ENCODE measurements at places on chromosomes 1 and 21.
A peak's percentile ranks its signal among the peaks of the same experiment; 100 is the strongest.

GRCh38 chr1:147853391-147853790, 49.2 kb upstream of the GJA8 start:
- DNase-seq = no peak

DNA sequence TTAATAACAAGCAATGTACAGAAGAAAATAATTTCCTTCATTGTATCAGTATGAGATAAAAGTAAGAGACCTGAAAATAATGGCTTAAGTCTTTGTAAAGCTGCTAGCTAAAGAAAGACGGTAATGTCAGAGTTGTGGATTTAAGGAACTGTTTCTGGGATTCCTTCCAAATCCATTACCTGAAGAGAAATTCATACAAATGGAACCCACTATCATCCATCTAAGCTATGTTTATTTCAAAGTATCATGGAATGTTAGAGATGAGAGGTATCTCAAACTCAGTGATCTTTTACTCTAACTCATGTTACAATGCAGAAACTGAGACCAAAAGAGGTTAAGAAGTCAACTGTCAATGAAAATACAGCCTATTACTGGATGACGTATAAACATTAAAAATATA, 197.7 kb downstream of the DENND1B start:
- no peak for DNase-seq

GRCh38 chr1:10265027-10265426, 54.7 kb downstream of the KIF1B start:
- DNase-seq = no peak

DNA sequence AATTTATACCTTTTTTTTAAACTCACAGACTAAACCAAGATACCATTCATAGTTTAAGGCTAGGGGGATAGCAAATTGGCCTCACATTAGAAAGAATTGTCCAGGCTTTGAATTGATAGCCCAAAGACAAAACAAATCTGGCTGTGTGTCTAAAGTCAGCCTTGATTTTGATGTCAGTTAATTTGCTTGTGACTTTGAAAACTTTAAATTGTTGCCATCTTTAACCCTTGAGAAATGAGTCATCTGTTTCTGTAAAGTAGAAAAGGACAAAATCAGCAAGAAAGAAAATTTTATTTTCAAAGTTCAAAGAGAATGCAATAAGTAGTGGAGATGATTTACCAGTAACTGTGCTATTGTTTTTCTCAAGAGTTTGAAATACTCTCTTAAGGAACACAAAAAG, 184.5 kb downstream of the RGS7 start:
- no peak for DNase-seq

DNA sequence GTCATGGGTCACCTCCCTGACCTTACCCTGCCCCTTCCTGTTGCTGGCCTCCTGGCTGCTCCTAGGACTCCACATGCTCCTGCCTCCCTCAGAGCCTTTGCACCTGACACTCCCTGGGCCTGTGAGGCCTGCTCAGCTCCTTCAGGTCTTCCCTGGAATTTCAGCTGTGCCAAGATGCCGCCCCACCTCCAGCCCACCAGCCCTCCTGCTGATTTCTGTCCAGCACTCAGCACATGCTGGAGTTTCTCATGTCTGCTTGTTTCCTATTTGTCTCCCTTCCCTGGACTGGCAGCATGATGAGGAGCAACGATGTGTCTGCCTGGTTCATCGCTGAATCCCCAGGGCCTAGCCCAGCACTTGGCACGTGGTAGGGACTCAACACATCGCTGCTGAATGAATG, 3.0 kb downstream of the MFAP2 start:
- DNase-seq = no peak

DNA sequence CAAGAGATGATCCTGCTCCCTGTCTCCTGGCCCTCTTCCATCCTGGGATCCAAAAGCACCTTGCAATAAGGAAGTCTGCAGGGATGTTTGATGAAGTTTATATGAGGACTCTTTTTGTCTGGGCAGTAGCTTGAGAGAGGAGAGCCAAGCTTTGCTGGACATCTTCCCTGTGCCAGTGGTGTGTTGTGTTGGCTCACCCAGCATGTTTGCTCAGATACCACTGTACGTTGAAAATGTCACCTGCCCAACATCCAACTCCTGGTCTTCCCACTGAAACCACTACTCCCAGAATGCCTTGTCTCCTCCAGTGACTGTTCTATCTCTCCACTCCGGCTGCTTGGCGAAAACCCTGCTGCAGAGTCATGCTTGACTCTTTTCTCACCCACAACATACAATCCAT, 12.8 kb downstream of the CDK18 start:
- no peak for DNase-seq

DNA sequence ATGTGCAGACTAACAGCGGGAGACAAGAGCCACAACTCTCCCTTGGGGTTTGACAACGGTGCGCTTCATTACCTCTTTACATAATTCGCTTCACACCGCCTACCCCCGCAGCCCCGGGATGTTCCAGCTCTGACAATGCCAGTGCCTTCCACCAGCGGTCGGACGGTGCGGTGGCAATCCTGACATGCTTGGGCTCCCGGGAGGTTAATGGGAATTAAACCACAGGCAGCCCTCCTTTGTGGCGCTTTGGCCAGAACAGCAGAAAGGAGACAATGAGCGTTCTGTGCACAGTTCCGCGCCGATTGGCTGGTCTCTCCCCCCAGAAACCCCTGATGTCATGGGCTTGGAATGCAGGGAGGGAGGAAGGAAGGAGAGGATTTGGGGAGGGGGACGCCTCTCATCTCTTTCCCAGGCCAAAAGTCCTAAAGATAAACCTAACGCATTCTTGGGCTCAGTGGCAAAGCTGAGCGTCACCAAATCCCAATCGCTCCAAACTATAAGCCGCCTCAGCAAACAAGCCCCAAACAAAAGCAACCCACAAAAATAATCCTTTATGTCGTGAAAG, 1.3 kb downstream of the CNN3 start:
- no peak for DNase-seq

- DNase-seq = no peak
Observed at GRCh38 chr1:234656070-234656895, 46.3 kb upstream of the IRF2BP2 start.

- no peak for DNase-seq
Observed at GRCh38 chr21:41628256-41628655, 120.3 kb upstream of the TMPRSS2 start.

GRCh38 chr1:60540141-60540540, 466.6 kb upstream of the C1orf87 start:
- DNase-seq = no peak

DNA sequence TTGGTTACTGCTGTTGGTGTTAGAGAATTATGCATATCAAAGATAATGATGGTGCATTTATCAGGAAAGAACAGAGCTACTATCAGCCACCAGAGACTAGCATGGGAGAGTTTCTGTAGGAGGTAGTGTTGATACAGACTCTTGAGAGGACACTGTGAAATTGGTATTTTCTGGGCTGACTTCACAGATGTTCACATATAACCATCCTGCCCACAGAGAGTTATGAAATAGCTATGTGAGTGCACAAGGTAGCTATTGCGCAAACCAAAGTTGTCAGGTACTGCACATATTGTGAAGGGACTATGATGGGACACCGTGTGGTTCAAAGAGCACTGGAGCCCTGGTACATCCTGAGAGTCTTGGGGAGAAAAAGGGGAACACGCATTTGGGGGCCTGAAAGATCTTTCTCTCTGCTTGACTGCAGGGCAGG, 1.4 kb upstream of the TLCD4 start:
- no peak for DNase-seq

DNA sequence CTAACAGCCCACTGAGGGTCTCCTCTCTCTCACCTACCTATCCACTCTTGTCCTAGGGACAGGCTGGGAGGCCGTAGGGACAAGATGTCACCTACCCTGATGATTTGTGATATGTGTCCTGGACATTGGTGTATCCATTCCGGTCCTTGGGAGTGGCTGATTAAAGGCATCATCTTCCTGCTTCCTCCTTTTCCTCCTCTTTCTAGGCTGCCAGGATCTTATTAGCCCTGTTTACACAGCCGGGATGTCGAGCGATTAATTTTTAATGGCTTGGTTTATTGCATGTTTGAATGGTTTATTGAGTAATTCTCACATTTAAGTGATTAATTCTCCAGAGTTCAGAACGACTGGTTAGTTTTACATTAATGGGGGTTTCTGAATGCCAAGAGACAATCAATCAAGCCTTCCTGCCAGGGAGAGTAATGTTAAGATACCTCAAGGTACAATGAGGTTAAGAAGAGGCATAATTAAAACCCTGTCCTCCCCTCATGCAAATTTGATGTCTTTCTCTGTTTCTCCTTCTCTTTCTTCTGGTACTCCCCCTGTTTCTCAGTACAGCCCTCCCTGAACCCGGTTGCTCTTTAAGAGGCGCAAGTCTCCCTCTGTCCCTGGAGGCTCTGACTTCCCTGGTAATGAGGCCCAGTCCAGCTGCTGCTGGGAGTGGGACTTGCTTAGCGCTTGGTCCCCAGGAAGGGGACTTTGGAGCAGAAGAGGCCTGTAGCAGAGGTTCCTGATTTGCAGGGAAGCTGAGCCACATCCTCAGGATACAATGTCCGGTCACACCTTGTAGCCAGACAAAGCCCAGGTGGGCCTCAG, 50.9 kb downstream of the ACTL8 start:
- DNase-seq = no peak

DNA sequence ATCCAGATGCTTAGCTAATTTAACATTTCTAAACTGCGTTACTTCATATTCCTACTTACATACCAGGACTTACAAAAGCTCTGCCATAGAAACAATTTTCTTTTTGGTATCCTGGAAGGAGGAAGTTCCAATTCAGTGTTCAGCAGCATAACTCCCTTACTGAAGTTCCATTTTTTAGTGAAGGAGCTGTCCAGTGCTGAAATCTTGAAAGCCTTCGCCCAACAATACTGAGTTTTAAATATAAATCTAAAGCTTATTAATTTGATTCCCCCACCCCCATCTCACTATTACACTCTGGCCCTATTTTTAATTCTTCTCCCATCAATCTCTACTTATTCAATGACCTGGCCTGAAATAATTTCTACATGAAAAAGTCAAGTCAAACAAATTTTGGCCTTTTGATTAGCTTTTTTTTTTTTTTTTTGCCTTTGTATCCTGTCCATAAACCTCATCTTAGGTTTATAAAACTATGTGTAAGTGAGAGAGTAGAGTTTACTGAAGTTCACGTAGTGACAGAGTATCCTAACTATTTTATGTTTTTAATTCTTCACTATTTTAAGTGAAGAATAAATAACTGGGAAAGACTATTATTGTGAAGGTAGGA, 323.0 kb upstream of the PLD5 start:
- no peak for DNase-seq

GRCh38 chr1:171468120-171468750, 17.1 kb upstream of the PRRC2C start:
- DNase-seq = no peak

GRCh38 chr1:184810735-184811343, 56.2 kb upstream of the EDEM3 start:
- DNase-seq = no peak

GRCh38 chr1:229657993-229658755, 32.1 kb downstream of the URB2 start:
- DNase-seq = no peak

DNA sequence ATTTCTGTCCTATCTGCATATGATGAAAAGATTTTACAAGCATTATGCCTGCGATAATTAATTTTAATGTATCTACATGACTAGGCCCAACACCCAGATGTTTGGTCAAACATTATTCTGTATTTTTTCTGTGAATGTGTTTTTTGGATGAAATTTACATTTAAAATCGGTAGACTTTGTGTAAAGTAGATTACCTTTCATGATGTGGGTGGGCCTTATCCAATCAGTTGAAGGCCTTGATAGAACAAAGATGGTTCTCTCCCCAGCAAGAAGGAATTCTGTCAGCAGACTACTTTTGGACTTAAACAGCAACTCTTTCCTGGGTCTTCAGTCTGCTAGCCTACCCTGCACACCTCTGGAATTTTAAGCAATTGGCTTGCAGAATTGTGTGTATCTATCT, 844.0 kb downstream of the BRINP3 start:
- DNase-seq = no peak

DNA sequence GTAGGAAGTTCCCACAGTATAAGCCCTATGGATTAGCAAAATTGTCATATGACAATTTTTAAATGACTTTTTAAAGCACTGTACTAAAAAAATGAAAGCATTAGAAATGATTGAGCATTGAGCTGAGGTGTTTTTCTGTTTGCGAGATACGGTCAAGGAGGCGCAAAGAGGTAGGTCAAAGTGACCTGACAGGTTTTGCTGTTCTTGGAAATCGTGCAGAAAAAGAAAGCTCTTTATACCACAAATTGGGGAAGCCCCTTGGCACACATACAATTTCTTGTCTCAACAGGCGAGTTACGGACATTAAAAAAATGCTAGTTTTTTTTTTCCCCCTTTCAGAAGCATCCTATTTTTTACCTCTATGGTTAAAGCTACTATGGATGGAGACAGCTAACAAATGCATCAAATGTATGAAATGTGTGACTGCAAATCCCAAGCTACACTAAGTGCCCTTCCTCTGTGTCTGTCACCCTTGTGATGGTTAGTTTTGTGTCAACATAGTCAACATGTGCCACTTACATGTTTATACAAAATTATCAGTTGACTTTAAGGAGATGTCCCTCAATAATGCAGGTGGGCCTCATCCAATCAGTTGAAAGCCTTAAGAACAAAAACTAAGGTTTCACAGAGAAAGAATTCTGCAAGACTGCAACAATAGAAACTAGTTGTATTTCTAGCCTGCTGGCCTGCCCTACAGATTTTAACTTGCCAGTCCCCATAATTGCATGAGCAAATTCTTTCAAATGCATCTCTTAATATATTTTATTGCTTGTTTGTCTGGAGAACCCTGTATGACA, 29.3 kb downstream of the CRYZ start:
- no peak for DNase-seq

- no peak for DNase-seq
Observed at GRCh38 chr1:72606216-72606810, 324.0 kb upstream of the NEGR1 start.

DNA sequence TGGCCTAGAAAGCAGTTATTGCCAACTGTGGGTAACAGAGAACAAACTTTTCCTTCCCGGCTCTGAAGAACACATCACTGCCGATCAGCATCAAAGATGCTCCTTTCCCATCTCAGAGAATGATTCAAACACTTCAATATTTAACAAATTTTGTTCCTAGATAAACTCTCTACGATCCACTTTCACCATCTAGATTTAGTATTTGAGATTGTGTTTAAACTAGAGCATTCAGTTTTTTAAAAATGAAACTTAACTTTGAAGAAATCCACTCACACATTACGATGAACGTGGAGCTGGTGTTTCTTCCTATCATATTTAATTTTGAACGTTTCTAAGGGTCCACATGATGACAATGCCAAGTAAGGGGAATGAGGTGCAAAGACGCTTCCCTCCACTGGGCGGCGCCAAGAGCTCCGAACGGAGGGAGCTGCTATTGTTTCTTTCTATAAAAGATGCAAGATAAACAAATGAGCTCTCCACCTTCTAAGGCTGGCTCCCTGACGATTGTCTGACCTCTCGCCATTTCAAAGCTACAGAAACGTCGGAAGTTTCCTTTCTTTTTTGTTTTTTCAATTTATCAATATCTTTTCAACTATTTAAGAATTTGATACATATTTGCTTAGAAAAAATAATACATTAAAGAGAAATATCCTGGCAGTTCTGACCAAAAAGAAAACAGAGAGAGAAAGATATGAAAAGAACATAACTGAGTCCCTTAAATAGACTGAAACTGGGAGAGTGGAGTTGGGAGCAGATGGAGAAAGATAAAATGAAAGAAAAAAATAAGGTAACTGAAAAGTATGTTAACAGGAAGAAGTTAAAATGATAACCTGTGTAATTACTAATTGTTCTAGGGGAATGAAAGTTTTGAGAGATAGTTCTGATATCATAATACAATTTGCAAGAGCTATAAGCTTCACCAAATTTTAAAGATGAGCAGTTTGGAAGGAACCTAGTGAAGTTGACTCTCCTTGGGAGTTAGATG, 4.4 kb upstream of the BARHL2 start:
- peak; percentile 20 for DNase-seq

Data from stimulated activated CD4-positive, alpha-beta T cell treated with anti-CD3 and anti-CD28 coated beads, TNF-alpha, amount 100 ng/mL, for 4 hours (primary cell).